ENCODE measurements at places on chromosomes 13 and 19.

- DNase-seq: no peak
These were observed 14.6 kb upstream of the NCCRP1 start for GRCh38 chr19:39182174-39182505.

DNA sequence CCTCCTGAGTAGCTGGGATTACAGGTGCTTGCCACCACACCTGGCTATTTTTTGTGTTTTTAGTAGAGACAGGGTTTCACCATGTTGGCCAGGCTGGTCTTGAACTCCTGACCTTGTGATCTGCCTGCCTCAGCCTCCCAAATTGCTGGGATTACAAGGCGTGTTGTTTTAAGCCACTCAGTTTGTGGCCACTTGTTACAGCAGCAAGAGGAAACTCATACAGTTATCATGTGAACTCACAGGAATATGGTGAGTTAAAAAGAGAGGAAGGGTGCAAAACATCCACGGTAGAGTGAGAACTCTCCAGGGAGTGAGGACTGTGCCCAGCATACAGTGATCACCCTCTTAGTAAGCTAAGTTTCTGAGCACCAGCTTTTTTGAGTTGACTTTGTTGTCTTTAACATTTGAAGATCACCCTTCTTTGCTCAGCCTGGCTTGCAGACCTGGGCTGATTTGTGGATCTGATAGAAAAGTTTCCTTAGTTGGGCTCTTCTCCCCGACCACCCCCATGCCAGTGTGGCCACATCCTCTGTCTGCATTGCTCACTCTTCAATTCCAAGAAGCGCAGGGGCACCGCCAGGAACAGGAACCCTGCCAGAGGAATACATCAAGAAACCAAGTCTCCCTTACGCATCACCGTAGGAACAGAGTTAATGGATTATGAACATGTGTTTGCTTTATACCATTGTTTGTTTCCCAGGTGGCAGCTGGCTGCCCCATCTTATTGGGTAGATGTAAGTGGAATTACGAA is 16.0 kb downstream of the ALOX5AP start:
- no peak for DNase-seq

DNA sequence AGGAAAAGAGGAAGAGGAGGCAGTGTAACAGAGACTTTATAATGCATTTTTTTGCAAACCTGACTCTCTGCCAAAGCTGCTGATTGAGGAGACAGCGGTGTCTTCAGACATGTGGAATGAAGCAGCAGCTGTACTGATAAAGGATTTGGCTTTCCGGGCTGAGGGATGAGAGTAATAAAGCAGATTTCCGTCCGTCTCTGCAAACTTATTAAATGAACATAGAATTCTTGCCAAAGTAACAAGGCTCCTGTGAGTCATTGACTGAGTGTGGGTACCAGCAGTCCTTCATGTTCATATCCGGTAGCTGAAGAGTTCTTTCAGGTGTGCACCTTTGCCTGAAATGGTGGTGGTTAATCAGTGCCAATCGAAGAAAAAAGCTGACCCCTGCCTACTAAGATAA is 112.6 kb downstream of the LIG4 start:
- DNase-seq: no peak

DNA sequence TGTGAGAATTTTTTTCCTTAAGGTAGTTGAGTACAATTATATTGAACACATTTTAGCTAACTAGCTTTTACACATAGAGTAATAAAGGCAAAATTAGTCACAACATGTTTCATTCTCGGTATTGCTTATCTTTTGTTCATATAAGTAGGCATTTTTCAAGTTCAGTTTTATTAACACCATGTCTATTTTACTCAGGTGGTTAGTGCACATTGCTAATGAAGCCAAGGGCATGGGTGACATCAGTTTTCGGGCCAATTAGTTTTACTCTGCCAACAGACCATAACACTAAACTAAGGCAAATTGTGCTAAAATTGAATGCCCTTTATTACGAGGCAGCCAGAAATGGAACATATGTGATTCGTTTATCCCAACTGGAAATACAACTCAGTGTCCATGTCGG is 19.6 kb upstream of the PCDH17 start:
- no peak for DNase-seq

DNA sequence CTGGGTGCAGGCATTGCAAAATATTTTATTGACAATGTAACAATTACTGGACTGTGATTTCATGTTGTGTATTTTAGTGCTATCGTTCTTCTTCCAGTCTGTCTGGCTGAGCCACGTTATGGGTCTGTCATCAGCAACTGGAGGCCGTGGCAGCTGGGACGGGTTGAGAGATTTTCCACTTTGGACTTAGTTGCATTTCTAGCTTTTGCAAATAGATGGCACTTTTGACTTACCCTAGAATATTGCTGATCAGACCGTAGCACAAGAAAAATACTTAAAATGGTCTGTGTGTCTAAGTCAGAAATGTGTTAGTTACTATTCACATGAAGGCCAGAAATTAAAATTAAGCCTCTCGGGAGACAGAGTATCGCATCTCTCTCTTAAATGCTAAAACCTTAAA is 211.1 kb downstream of the TEX29 start:
- peak; percentile 1 for DNase-seq

GRCh38 chr19:51514866-51515481 is 13.4 kb upstream of the SIGLEC12 start:
- DNase-seq: peak; percentile 22

DNA sequence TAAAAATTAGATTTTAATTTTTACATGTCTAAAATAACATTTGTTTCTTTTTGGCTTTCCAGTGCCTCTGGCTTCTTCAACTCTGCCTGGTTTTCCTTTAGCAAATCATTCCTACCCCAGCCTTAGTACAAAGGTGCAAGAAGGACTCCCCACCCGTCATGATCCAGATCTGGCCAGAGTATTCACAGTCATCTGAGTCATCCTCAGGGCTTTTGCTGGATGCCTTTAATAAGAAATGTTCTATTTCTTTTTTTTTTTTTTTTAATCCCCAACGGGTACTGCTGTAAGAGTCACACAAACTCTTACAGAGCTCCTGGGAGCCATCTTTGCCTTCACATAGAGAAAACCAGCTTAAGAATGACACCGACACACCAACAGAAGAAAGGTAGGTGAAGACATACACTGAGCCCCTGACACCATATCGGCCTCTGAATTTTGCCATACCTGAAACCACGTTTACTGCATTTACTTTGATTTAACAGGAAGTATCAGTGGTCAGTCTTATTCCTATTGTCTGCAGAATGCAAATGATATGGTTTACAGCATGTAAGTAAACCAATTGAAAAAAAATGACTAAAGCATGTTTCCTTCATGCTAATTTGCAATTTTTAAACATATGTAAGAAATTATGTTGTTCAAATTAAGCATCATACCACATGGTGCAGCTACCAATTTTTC is 184.4 kb downstream of the NALCN start:
- peak; percentile 36 for DNase-seq

- no peak for DNase-seq
These were observed 95.4 kb downstream of the CYSLTR2 start for GRCh38 chr13:48749144-48749543.

- no peak for DNase-seq
These were observed 9.5 kb downstream of the PPP5C start for GRCh38 chr19:46356149-46357055.

GRCh38 chr13:51955816-51956603 is 55.2 kb downstream of the ATP7B start:
- no peak for DNase-seq

DNA sequence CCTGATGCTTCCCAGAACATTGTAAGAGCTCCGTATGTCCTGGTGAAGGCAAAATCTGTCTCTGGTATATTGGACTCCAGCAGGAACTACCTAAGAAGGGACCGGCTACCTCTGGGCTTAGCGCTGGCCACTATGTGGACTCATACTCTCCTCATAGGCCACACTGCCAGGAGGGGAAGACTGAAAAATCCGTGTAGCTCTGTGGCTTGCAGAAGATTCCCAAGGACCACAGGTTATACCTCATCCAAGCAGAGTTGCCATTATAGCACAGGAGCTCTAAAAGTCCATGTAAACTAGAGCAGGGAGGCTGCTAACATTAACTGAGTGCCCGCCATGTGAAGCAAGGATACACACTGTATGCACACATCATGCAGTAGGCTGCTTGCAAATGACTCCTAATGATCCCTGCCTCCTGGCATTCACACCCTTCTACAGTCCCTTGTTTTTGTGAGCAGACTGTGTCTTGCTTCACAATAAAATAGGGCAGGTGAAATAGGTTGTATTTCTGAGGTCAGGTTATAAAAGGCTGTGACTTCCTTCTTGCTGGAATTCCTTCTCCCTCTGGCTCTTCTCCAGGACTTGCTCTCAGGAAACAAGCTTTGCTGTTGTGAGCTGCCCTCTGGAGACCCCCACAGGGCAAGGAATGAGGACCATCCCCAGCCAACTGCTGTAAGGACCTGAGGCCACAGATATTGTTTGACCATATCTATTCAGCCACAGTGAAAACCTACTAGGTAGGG is 192.6 kb upstream of the UBL3 start:
- no peak for DNase-seq

DNA sequence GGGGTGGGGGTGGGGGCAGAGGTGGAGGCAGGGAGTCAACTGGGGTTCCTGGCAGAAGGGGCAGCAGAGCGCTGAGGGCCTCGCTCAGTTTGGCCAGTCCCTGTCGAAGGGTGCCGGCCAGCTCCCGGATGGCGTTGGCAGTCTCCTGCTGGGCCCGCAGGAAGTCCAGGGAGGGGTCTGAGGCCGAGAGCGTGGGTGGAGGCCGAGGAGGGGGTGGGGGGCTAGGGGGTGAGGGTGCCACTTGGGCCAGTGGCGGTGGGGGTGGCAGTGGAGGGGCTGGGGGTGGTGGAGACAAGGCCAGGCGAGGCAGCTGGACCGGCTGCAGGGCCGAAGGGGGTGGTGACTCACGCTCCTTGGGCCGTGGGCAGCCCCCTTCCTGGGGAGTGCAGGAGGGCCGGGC is 4.9 kb upstream of the IRF2BP1 start:
- DNase-seq: no peak
